Lung microvascular endothelial cell (primary cell): ENCODE measurements at places on chromosomes 12 and 14.

- DNase-seq, result no peak
Measured at GRCh38 chr12:3145033-3145432, 67.9 kb downstream of the TSPAN9 start.

- no peak for DNase-seq
Measured at GRCh38 chr14:30191639-30192279, 264.1 kb upstream of the PRKD1 start.

- no peak for DNase-seq
Measured at GRCh38 chr12:117149431-117149830, 40.8 kb downstream of the FBXO21 start.

DNA sequence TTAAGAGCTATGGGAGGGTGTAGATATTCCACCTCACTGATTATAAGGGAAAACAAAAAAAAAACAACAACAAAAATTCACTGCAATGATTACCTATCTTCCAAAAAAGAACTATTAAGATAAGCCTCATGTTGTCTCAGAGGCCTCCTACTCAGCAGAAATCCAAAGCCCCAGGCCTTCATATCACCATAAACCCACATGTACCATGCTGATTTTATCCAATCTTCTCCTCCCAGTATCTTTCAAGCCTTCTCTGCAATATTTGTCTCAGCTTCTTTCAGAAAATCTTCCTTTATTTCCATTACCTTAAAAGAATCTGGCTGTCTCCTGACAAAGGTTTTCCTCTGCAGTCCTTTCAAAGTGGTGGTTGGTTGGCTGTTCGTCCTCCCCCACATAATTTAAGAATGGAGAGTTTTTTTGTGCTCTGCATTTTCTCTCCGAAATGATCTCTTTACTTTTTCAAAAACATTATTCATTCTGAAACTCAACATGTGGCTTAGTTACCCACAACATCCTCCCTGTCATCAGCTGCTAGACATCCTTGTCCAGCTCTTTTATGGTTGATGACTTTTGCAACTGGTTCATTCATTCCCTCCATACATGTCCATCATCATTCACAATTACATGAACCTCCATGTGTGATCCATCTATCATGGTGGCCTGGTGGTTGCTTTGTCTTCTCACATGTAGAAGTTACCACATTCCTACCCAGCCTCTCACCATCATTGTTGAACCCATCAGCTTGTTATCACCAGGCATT, 2.9 kb upstream of the EPYC start:
- no peak for DNase-seq

- DNase-seq, result no peak
Measured at GRCh38 chr12:95571369-95571768, 20.1 kb upstream of the USP44 start.

DNA sequence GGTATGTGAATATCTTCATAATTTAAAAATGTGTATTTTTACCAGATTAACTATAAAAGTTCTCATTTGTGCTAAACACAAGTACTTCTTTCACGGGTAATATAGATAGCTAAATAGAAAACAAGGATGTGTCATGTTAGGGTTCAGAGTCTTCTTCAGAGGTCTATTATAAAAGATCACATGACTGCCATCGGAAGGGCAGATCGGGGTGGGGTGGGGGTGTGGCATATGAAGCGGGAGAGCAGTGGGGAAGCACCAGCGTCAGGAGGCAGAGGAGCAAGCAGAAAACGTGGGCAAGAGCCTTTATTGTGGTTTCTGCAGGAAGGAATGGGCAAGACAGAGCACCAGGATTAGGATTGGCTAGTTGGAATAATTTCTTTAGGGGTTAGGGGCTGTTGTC, 63.7 kb upstream of the DNM1L start:
- no peak for DNase-seq
